Iris pigment epithelial cell (primary cell): ENCODE measurements at places on chromosomes 7 and 10.

DNA sequence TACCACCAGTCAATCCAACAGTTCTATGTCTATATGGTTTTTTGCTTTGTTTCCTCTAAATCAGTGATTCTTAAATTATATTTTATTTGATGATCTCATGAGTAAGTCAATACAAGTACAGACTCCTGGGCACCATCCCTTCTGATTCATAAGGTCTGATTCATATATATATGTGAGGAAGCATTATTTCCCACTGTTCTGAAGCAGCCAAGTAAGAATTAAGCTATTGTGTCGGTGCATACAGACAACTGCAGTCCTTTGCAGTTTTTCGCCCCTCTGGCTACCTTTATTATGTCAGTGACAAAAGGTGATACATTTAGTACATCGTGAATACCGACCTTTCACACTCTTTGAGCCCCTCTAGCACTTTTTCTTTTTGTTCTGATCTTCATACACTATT lies 1079.6 kb upstream of the C7orf33 start:
- peak; percentile 53 for DNase-seq

DNA sequence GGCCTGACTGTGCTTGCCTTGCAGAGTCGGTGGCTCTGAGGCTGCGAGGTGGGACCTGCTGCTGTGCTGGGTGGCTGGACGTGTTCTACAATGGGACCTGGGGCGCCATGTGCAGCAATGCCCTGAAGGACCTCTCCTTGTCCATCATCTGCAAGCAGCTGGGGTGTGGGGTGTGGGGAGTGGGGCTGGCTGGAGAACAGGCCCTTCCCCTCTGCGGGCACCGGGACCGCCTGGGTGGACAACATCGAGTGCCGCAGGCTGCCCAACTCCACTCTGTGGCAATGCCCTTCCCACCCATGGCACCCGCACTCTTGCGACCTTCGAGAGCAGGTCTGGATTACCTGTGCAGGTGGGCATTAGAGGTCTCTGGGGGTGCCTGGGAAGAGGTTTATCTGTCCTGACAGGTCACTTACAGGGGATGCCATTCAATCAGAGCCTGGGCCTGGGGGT lies 10.9 kb downstream of the SCART1 start:
- no peak for DNase-seq

GRCh38 chr7:92560602-92561001 lies 29.6 kb downstream of the FAM133B start:
- DNase-seq = no peak

GRCh38 chr7:137946011-137946410 lies 55.9 kb downstream of the CREB3L2 start:
- no peak for DNase-seq

- no peak for DNase-seq
These were observed 12.7 kb downstream of the FAM3C start for GRCh38 chr7:121383235-121383910.

DNA sequence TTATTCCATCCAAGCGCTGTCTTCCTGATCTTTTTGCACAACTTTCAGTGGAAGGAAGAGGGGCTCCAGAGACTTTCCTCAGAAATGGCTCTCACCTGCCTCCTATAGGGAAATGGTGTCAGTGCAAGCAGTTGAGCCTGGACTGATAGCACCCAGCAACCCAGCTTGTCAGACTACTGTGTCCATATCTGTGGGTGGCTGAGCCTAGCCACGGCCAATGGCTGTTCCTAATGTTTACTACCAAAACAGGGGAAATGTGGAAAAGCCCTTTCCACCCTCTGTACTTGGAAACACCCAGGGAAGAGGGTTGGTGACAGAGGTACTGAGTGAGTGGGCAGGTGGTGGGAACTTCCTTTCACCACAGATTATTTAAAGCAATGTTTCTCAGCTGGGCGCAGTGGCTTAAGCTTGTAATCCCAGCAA lies 4.3 kb upstream of the YKT6 start:
- DNase-seq = peak; percentile 57

- no peak for DNase-seq
These were observed 18.8 kb upstream of the TNPO3 start for GRCh38 chr7:129073738-129074137.

GRCh38 chr10:51999096-51999495 lies 299.7 kb upstream of the CSTF2T start:
- DNase-seq = no peak

GRCh38 chr7:132073920-132074589 lies 502.2 kb downstream of the PLXNA4 start:
- DNase-seq = no peak

DNA sequence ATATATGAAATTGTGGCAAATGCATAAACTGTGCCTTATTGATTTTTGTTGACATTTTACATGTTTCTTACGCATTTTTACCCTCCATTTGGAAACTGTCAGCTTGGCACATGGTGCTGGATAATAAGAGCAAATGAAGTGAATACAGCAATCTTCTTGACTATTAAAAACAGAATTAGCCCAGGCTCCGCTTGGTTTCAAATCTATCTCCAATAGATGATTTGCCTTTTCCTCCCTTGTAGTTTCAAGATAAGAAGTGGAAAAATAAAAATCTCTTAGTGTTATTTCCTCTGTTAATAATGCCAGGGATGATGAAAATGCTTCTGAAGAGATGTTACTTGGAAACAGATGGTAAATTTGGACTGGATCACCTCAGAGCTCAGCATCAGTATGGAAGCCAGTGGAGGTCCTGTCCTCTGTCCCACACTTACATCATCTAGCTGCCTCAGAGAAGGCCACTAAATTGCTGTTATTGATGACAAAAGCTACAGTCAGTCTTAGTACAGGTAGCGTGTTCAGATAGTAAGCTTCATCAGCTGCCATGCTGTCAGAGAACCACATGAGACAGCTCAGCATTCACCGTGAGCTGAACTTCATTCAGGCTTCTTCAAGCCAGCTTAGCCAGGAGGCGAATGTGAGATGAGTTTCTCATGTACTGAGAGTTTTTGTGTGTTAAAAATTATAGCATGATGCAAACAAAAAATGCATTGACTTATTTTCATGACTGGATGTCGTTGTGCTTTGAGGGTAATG lies 246.8 kb downstream of the CELF2 start:
- no peak for DNase-seq

DNA sequence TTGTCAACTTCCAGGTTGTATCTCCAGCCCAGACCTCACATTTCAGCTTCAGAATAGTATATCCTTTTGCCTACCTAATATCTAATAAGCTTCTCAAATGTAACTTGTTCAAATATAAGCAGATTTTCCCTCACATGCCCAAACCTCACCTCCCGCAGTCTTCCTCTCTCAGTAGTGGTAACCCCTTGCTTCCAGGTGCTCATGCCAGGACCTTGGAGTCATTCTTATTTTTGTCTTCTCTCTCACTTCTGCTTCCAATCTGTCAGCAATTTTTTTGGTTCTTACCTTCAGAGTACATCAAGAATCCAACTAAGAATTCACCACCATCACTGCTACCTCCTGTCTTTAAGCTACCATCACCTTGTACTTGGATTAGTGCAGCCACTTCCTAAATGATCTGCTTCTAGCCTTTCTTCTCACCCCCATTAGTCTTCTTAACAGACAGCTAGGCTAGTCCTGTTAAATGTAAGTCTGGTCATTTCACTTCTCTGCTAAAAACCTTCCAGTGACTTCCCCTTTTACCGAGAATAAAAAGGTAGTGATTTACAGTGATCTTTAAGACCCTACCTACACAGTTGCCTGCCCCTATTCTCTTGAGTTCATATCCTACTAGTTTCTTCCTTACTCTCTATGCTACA lies 14.0 kb downstream of the ANKIB1 start:
- DNase-seq = no peak

DNA sequence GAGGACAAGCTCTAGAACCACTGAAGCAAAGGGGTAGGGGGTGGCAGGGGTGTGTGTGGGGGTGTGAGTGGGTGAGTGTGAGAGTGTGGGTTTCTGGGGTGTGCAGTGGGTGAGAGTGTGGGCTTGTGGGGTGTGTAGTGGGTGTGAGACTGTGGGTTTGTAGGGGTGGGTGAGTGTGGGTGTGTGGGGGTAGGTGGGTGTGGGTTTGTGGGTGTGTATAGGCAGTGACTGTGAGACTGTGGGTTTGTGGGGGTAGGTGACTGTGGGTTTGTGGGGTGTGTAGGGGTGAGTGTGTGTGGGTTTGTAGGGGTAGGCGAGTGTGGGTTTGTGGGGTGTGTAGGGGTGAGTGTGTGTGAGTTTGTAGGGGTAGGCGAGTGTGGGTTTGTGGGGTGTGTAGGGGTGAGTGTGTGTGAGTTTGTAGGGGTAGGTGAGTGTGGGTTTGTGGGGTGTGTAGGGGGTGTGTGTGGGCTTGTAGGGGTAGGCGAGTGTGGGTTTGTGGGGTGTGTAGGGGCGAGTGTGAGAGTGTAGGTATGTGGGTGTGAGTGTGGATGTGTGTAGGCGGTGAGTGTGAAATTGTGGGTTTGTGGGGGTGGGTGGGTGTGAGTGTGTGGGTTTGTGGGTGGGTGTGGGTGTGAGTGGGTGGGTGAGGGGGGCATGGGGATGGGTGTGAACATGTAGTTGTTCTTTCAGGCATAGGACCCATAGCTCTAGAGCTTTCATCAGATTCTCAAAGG lies 8.8 kb downstream of the NOS3 start:
- no peak for DNase-seq

- DNase-seq = peak; percentile 38
These were observed 18.1 kb upstream of the LIPK start for GRCh38 chr10:88687853-88688467.

DNA sequence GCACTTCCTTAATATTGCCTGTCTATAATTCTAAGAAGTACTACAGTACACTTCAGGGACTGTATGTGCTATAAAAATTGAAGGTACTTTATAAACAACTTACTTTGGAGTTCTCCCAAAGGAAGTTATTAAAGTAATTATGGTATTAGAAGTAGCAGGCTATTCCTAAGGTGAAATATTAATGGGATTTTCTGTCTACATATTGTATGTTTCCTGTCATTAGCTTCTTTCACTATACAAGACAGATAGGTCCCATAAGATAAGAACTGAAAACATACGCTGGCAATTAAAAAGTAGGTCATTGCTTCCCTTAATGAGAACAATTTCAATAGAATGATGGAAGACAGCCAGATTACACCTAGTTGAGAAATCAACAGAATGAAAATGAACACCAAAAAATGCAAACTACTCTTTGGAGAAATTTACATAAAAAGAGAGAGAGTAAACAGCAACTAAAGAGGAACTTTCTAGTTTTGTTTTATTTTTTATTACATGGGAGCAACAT lies 147.0 kb downstream of the HBP1 start:
- no peak for DNase-seq

- no peak for DNase-seq
These were observed 6.5 kb upstream of the MCU start for GRCh38 chr10:72685264-72685921.

- peak; percentile 54 for DNase-seq
These were observed 161.8 kb upstream of the CACNA2D1 start for GRCh38 chr7:82605247-82605864.

DNA sequence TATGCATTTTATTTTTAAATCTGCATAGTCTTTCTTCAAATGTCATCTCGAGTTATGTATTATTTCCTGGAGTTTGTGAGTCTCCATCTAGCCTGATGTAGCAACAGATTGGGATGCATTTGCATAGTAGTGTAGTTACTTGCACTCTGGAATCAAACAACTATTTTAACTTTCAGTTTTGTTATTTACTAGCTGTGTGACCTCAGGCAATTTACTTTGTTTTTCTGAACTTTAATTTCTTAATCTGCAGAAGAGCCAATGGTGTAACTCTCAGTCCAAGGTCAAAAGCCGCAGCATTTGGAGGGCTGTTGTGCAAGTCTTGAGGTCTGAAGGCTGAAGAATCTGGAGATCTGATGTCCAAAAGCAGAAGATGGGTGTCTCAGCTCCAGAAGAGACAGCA lies 175.8 kb upstream of the SORCS1 start:
- DNase-seq = no peak

DNA sequence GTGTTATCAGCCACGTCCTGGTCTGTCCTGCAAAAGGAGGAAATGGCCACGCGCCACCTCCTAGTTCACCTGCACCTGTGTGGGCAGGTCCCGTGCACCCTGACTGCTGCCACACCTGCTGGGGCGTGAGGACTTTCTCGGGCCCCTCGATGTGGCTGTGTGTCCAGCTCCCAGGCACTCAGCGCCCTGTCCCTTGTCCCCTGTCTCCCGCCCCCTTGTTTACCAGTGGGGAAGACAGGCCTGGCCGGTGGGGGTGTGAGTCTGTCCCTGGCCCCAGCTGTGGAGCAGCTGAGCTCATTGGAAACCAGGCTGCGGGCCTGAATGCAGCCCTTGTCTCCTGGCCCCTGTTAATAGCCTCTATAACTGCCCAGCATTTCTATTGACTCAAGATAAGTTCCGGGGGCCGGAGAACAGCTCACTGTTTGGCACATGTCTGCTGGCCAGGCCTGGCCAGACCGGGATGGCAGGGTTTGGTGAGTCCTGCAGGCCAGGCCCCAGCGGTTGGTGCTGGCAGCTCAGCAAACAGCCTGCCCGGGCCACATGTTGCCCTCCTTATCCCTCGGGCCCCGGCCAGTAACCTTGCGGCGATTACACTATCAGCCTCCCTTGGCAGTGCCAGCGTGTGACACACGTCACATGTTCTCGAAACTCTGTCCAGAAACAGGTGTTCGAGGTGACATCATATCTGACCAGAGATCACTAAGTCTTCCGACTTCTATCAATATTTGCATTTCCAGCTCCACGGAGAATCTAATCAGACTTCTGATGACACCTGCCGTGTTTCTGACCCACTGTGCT lies 52.1 kb downstream of the FOXL3 start:
- DNase-seq = no peak

GRCh38 chr10:73644767-73645166 lies 3.5 kb upstream of the MYOZ1 start:
- DNase-seq = no peak

- no peak for DNase-seq
These were observed 1.4 kb downstream of the SCD start for GRCh38 chr10:100348389-100348927.

DNA sequence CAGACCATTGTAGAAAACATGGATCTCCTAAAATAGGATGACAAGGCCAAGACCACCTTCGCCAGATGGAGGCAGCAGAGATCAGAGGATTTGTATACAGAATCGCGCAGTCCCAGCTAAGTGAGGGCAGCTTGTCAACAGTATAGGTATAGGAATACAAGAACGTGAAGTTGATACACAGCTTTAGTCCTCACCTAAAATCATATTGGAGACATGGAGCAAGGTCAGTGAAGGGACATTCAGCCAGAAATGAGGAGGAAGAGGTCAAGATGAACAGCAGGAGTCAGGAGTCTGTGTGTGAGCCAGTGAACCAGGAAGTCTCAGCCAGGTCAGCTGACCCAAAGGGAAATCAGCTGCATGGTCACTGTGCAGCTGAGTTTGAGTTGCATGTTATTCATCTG lies 263.4 kb upstream of the PRKCQ start:
- no peak for DNase-seq

GRCh38 chr10:42477170-42477569 lies 161.2 kb downstream of the ZNF33B start:
- no peak for DNase-seq

- DNase-seq = no peak
These were observed 106.6 kb downstream of the DKK1 start for GRCh38 chr10:52420656-52421055.
